HepG2 (cell line): ENCODE measurements at places on chromosomes 3 and 15. TPM values are rescaled to one million over a fixed set of nuclear protein-coding genes. Genes with fewer than 3 reads are reported as not detected.

The SLC15A2 gene
- 0.41 and 1.0 TPM in 2 replicates for total RNA-seq

The INSYN1 gene
- total RNA-seq: not detected in 2 replicates

The TM4SF1 gene
- 226 and 431 TPM in 2 replicates for total RNA-seq

The SLC22A13 gene
- not detected in 2 replicates for total RNA-seq

The TPM1 gene
- 98.9 and 113 TPM in 2 replicates for total RNA-seq

The ANKRD63 gene
- total RNA-seq: not detected in 2 replicates

The LTF gene
- total RNA-seq: not detected in 2 replicates

The TTLL13 gene
- 0.29 TPM in 1 of 2 replicates, not detected in the other for total RNA-seq

The SLC2A2 gene
- total RNA-seq: 14.5 and 19.5 TPM in 2 replicates

The MYZAP gene
- 0.13 TPM in 1 of 2 replicates, not detected in the other for total RNA-seq

The TRAT1 gene
- total RNA-seq: not detected in 2 replicates

The RTP3 gene
- 0.09 TPM in 1 of 2 replicates, not detected in the other for total RNA-seq

The PLAAT1 gene
- total RNA-seq: not detected in 2 replicates

The KNG1 gene
- 3.5 and 7.0 TPM in 2 replicates for total RNA-seq

The TMEM212 gene
- not detected in 2 replicates for total RNA-seq

The SERINC4 gene
- total RNA-seq: not detected in 2 replicates

The MYRIP gene
- 0.60 and 0.64 TPM in 2 replicates for total RNA-seq
